ENCODE measurements at places on chromosomes 11 and 22. TPM values are rescaled to one million over a fixed set of nuclear protein-coding genes. Genes with fewer than 3 reads are reported as not detected.

Gene SLC3A2
- total RNA-seq = 139 TPM

Gene HBE1
- total RNA-seq = 23.8 TPM

Gene GATD1
- 67.5 TPM for total RNA-seq

Gene LRFN4
- 23.4 TPM for total RNA-seq

Gene CALCA
- total RNA-seq = 6.1 TPM

Gene SAA1
- total RNA-seq = not detected

Gene GAB4
- not detected for total RNA-seq

Gene CHKA
- total RNA-seq = 40.8 TPM

Gene TRIM6
- 19.2 TPM for total RNA-seq

Gene POTEH
- not detected for total RNA-seq

Gene MAJIN
- 0.70 TPM for total RNA-seq

Gene RGL4
- total RNA-seq = 3.2 TPM

Measured in metanephros (tissue), 2 donors.